ENCODE measurements at places on chromosomes 5 and 9.

- H3K4me3 ChIP-seq = no peak overlapping the region
- no peak for DNase-seq
- H3K36me3 ChIP-seq = peaks cover 12% of the 10 kb centered on the region
- no peaks in the 10 kb centered on the region for H3K27me3 ChIP-seq
These were observed 2.9 kb downstream of the AK1 start for GRCh38 chr9:127874301-127875221.

- H3K4me1 ChIP-seq = no peaks in the 10 kb centered on the region
- H3K4me3 ChIP-seq = peak within 1 kb of the TSS; percentile 65
- DNase-seq = peak; percentile 81
- peak within 1 kb of the TSS; percentile 55 for H3K27ac ChIP-seq
- peaks cover 11% of the 10 kb centered on the region for H3K27me3 ChIP-seq
- H3K36me3 ChIP-seq = no peaks in the 10 kb centered on the region
These were observed at the start of gene SNCAIP for GRCh38 chr5:122311961-122312590. Gene SNCAIP (plus strand): TSS chr5:122312237. CDS start chr5:122391135, 78,898 bp downstream.

DNA sequence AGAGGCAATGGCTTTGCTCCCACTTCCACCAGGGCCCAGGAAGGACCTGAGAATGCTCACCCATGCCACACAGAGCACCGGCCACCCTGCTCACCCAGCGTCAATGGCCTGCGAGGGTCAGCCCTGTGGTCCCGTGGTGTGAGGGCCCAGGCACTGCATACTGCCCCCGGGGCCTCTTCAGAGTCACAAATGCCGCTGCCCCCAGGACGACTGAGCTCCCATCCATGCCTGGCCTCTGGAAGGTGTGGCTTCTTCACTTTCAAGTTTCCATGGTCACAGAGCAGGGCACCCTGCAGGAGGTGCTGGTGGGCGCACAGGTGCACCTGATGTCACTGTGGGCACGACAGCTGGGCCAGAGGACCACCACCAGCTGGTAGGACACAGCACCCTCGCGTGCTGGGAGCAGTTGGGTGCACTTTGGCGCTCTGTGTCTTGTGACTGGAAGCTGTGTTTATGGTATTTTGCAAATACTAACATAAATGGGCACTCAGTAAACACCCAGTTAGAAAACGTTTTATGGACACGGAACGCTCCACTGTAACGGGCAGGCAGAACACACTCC is 12.5 kb upstream of the ZDHHC11 start:
- H3K27me3 ChIP-seq = no peaks in the 10 kb centered on the region
- no peak overlapping the region for H3K4me3 ChIP-seq
- peaks cover 58% of the 10 kb centered on the region for H3K36me3 ChIP-seq
- H3K4me1 ChIP-seq = no peaks in the 10 kb centered on the region
- DNase-seq = no peak

- no peaks in the 10 kb centered on the region for H3K36me3 ChIP-seq
- H3K4me1 ChIP-seq = peaks cover 2% of the 10 kb centered on the region
- no peak for DNase-seq
- no peak overlapping the region for H3K27ac ChIP-seq
These were observed 322.4 kb downstream of the TMEM167A start for GRCh38 chr5:82754759-82755158.

DNA sequence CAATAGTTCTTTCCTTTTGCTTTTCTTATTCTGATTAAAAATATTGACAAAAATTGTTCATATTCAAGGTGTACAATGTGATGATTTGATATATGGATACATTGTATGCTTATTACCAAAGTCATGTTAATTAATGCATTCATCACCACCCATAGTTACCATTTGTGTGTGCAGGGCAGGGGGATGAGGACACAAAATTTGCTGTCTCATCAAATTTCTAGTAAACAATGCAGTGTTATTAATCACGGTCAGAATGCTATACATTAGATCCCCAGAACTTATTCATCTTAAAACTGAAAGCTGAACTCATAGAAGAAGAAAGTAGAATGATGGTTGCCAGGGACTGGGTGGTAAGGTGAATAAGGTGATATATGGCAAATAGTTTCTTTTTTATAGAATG is 303.7 kb upstream of the SLC24A2 start:
- DNase-seq = no peak
- no peaks in the 10 kb centered on the region for H3K4me1 ChIP-seq
- no peak overlapping the region for H3K27ac ChIP-seq
- H3K36me3 ChIP-seq = no peaks in the 10 kb centered on the region
- no peaks in the 10 kb centered on the region for H3K27me3 ChIP-seq

DNA sequence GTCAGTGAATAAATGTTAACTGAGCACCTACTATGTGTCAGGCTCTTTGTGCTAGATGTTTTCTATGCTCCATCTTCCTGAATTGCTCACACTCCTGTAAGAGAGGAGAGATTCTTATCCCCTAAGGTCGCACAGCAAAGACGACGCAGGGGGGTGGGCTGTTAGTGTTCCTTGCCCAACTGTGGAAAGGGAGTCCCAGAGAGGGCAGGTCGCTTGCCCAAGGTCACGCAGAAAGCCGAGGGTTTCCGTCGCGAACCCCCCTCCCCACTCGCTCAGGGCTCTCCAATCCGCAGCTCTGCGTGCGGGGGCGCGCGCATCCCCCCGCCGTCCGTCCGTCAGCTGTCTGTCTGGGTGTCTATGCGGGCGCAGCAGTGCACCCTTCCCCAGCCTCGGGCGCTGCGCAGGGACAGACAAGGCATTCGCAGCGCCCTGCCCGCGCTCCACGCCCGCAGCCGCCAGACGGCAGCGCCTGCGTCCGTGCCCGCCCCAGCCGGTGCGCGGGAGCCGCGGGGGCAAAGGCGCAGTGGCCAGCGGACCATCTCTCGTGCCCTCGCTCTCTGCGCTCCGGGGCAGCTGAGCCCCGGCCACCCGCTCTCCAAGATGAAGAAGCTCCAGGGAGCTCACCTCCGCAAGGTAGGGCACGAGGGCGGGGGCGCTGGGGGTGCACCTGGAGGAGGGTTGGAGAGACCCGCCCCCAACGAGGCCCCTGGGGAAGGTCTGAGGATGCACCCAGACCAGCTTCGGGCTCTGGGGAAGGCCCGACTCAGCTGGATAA is at the start of gene SLC6A7:
TSS of gene SLC6A7 (plus strand) at position 335 of the 775 bp plus-strand sequence. CDS start at position 601, 266 bp downstream.
- no peak within 1 kb of the TSS for H3K4me3 ChIP-seq
- H3K36me3 ChIP-seq = no peaks in the 10 kb centered on the region
- no peak within 1 kb of the TSS for H3K27ac ChIP-seq
- H3K4me1 ChIP-seq = no peaks in the 10 kb centered on the region
- peaks cover 39% of the 10 kb centered on the region for H3K27me3 ChIP-seq

- no peak overlapping the region for H3K27ac ChIP-seq
- H3K4me1 ChIP-seq = no peaks in the 10 kb centered on the region
These were observed 721.5 kb upstream of the CTNND2 start for GRCh38 chr5:12625667-12626263.

DNA sequence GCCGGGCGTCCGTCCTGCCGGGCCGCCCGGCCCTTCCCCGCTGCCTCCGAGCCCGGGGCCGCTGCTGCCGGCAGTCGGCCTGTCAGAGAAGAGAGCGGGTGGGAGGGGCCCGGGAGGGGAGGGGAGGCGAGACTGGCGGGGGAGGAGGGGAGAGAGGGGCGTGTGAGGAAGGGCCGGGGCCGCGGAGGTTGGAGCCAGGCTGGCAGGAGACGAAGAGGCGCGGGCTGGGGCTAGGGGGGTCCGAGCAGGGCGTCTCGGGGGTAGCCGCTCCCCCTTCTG is 570 bp downstream of the CREBRF start:
- peak; percentile 88 for DNase-seq
- H3K4me1 ChIP-seq = peaks cover 5% of the 10 kb centered on the region
- H3K27me3 ChIP-seq = no peaks in the 10 kb centered on the region
- H3K4me3 ChIP-seq = peak overlapping the region; percentile 95
- H3K27ac ChIP-seq = peak overlapping the region; percentile 81

DNA sequence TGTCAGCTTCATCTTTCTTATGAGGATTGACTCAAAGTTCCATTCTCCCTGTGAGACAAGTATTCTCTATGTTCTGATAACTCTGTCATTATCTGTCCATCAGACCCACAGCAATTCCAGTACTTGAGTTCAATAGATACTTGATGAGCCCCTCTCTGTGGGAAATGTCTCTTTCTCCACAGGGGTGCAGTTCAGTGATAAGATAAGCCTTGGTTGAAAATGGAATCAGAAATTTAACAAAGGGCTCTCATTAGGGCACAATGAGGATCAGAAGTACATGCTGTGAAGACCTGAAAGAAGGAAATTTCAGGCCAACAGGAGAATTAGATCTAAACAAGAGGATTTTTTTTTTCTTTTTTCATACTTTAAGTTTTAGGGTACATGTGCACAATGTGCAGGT is 737.3 kb downstream of the MTRR start:
- H3K27ac ChIP-seq = no peak overlapping the region
- no peak for DNase-seq
- no peaks in the 10 kb centered on the region for H3K4me1 ChIP-seq
- no peaks in the 10 kb centered on the region for H3K27me3 ChIP-seq
- H3K36me3 ChIP-seq = no peaks in the 10 kb centered on the region
- H3K4me3 ChIP-seq = no peak overlapping the region

DNA sequence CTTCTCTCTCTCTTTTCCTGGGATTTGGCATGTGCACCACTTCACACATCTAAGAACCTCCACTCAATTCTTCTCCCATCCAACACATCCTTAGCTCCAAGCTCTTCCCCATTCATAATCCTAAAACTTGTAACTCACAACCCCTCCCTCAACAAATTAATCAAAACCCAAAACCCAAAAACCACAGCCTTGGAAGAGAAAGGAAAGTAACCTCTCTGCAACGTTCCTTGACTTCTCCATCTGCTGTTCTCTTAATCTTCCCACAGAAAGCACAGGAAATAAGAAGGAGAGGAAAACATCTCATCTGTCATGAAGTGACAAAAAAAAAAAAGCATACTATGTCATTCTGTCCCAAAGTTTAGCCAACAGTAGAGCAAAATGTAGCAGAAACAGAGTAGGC is 66.2 kb downstream of the DRD1 start:
- H3K27ac ChIP-seq = no peak overlapping the region
- H3K27me3 ChIP-seq = no peaks in the 10 kb centered on the region
- no peaks in the 10 kb centered on the region for H3K36me3 ChIP-seq
- H3K4me1 ChIP-seq = no peaks in the 10 kb centered on the region
- H3K4me3 ChIP-seq = no peak overlapping the region
- no peak for DNase-seq

GRCh38 chr5:28408186-28408585 is 1369.8 kb upstream of the CDH9 start:
- no peak overlapping the region for H3K4me3 ChIP-seq
- no peak overlapping the region for H3K27ac ChIP-seq
- H3K36me3 ChIP-seq = no peaks in the 10 kb centered on the region
- DNase-seq = no peak
- no peaks in the 10 kb centered on the region for H3K27me3 ChIP-seq

DNA sequence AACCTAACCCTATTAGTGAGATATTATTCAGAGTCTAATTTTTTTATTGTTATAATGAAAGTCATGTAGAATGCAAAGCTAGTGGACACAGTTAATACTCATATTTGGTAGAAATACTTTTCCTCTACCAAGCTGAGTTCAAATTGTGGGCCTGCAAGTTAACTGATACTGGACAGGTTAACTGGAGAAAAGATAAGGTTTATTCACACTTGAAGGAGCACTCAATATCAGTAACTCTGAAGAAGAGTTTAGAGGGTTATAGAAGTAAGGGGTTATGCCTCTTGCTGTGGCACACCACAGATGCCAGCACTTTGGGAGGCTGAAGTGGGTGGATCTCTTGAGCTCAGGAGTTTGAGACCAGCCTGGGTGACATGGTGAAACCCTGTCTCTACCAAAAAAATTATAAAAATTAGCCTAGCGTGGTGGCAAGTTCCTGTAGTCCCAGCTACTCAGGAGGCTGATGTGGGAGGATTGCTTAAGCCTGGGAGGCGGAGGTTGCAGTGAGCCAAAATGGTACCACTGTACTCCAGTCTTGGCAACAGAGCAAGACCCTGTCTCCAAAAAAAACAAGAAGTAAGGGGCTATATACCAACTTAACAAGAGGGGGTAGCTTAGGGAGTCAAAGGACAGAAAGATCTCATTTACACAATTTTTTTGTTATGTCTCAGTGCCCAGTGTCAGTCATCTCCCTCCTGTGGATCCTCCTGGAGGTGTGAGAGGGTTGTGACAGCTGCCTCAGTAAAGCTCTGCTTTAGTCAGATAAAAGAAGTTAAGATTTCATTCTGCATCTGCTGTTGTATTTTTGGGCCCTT is 121.2 kb upstream of the GRHPR start:
- no peak overlapping the region for H3K4me3 ChIP-seq
- no peaks in the 10 kb centered on the region for H3K27me3 ChIP-seq
- no peaks in the 10 kb centered on the region for H3K36me3 ChIP-seq
- no peaks in the 10 kb centered on the region for H3K4me1 ChIP-seq
- H3K27ac ChIP-seq = no peak overlapping the region

DNA sequence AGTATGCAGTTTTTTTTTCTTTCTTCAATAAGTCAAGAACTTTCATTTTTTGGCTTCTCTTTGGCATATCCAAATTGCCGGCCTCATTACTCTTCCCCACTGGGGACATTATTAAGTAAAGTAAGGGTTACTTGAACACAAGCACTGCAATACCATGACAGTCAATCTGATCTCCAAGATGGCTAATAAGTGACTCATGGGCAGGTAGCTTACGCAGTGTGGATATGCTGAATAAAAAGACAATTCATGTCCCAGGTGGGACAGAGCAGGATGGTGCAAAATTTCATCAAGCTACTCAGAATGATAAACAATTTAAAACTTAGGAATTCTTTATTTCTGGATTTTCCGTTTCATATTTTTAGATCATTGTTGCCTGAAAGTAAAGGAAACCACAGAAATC is 671.8 kb downstream of the ACTL7B start:
- H3K27ac ChIP-seq = no peak overlapping the region
- no peaks in the 10 kb centered on the region for H3K27me3 ChIP-seq
- H3K4me3 ChIP-seq = no peak overlapping the region
- H3K36me3 ChIP-seq = no peaks in the 10 kb centered on the region
- no peak for DNase-seq
- H3K4me1 ChIP-seq = no peaks in the 10 kb centered on the region

DNA sequence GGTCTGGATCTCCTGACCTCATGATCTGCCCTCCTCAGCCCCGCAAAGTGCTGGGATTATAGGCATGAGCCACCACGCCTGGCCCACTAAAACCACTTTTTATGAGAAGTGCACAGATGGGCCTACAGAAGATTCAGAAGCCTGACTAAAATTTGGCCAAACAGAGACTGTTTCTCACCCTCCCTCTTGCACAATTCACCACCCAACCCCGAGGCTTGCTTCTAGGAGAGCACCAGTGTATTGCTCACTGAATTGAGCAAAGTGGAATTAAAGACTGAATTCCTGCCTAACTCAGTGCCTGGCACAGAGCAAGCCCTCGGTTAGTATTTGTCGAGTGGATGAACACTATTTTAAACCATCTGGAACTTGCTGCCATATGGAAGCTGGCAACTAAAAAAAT is 3.4 kb upstream of the DCTN4 start:
- H3K27ac ChIP-seq = no peak overlapping the region
- peaks cover 22% of the 10 kb centered on the region for H3K4me1 ChIP-seq
- H3K36me3 ChIP-seq = no peaks in the 10 kb centered on the region
- DNase-seq = no peak

DNA sequence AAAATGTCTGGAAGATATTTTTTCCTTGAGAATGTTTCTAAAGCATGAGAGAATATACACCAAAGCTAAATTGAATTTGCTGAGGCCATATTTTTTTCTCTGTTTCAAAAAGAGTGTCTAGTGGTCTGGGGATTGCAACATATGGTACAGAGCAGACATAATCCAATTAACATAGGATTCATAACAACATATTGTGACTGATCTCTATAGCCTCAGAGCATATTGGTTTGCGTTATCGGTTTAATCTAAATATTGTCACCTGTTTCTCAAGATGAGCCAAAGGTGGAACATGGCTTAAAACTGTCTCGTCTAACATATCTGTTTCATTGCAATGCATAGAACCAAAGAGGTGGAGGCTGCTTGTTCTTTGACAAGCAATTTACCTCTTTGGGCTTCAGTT is 3.9 kb downstream of the PPP3R2 start:
- peaks cover 6% of the 10 kb centered on the region for H3K27me3 ChIP-seq
- no peaks in the 10 kb centered on the region for H3K4me1 ChIP-seq
- no peaks in the 10 kb centered on the region for H3K36me3 ChIP-seq
- peak; percentile 27 for DNase-seq
- no peak overlapping the region for H3K4me3 ChIP-seq
